Activated T-cell treated with anti-CD3 and anti-CD28 coated beads for 4 hours (primary cell): ENCODE measurements at places on chromosomes 12 and 14.

- no peak for DNase-seq
These were observed 13.5 kb upstream of the TNFAIP2 start for GRCh38 chr14:103109535-103110441.

GRCh38 chr12:63075376-63076060, 75.5 kb downstream of the AVPR1A start:
- no peak for DNase-seq

- no peak for DNase-seq
These were observed 23.3 kb upstream of the EEA1 start for GRCh38 chr12:92952394-92952793.

DNA sequence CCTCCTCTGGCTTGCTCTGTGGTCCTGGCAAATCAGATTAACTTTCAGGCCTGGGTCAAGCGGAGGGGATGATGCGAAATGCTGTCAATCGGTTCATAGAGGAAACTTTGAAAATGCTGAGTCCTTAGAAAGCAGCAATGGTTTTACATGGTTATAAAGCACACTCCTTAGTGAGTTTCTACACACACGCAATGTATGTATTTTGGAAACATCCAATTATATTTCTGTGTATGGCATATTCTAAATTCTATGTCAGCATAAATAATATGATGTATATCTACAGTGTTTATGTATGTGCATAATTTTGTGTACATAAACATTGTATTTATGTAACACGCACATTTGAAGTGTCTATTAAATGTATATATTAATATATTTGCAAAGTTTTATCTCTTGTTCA, 118.0 kb upstream of the ARID2 start:
- no peak for DNase-seq

- DNase-seq: no peak
These were observed 18.2 kb downstream of the ACVRL1 start for GRCh38 chr12:51925346-51926063.

DNA sequence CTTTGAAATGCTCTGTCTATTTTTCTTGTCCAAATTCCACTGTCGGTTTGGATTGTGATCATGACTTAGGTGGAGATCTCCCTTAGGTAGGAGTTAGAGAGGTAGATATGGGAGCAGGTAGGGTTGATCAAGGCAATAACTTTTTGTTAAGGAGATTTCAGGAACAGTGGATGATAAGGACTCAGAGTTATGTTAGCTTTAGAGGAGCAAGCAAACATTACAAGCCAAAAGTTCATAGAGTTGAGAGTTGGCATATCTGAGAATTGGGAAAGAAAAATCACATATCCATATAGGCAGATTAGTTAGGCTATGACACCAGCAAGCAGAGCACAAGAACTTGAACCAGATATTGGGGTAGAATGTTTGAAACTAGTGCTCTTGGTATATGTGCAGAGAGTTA, 43.1 kb upstream of the C12orf75 start:
- DNase-seq: no peak

GRCh38 chr12:19179986-19180385, 50.5 kb downstream of the PLEKHA5 start:
- DNase-seq: no peak

DNA sequence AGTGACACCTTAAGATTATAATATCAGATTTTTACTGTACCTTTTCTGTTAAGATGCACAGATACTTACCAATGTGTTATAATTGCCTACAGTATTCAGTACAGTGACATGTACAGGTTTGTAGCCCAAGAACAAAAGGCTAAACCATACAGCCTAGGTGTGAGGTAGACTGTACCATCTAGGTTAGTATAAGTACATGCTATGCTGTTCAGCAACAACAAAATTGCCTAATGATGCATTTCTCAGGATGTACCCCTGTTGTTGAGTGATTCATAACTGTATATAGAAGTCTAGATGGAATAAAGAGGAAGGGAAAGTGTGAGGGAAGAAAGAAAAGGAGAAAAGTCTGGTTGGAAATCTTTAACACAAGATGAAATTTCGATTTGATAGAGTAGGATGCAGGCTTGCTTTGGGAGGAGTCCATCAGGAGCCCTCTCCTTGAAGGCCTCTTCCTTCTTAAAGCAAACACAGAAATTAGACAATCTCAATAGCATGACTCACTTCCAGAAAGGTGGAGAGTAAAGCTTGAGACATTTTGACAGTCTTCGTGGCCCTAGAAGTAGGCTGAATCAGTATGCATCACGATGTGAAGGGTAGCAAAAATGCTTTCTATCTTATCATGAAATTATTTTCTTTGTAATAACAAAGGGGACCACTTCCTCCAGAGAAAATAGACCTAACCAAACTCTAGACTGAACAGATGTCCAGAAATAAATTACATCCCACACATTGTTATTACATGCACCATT, 191.5 kb downstream of the SYT1 start:
- no peak for DNase-seq

GRCh38 chr14:101496776-101497683, 64.3 kb upstream of the DIO3 start:
- DNase-seq: no peak

GRCh38 chr12:66060163-66060907, 70.2 kb downstream of the LLPH start:
- no peak for DNase-seq

DNA sequence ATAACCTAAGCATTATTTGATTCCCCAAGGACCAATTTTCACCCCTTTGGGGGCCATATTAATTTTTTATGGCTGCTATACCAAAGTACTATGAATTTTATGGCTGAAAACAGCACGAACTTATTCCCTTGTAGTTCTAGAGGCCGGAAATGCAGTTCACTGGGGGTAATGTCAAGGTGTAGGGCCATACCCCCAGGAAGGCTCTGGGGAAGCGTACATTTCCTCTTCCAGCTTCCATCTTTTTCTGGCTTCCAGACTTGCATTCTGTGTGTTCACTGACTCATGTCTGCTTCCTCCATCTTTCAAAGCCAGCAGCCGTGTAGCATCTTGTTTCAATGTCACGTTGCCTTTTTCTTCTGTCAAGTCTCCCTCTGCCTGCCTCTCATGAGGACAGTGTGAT, 133.5 kb downstream of the BICD1 start:
- DNase-seq: no peak

GRCh38 chr14:73524493-73524892, 12.4 kb upstream of the ACOT1 start:
- no peak for DNase-seq

GRCh38 chr12:94099632-94100031, 48.7 kb upstream of the PLXNC1 start:
- no peak for DNase-seq

DNA sequence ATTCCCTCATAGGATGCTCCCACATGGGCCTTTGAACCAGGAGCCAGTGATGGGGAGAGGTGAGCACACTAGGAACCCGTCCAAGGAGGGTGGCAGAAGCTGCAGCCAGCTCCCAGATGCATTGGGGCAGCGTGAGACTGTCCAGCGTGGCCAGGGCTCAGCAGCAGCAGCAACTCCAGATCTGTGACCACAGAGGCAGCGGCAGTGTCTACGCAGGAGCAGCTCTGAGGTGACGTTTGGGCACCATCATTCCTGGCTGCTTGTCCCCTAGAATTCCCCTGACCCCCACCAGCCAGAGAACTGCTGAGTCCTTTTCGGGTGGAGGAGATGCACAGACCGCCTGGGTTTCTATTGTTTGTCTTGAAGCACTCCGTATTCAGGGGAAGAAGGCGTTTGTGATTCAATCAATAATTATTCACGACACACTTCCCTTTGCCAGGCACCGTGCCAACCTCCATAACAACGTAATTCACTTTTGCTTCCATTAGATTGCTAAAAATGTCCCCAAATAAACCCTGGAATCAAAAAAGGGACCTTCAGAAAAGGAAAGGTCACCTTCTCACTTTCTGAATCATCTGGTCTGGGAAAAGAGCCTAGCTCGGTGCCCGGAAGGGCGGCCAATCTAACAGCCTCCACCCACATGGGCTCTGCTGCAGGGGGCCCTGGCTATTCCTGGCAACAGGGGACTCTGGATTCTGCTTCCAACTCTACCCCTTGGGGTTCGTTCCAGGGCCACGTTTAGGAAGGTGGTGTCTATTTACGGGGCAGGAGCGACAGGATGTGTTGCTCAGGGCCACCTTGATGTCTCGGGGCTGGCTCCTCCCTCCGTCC, 11.4 kb upstream of the BDKRB2 start:
- no peak for DNase-seq

DNA sequence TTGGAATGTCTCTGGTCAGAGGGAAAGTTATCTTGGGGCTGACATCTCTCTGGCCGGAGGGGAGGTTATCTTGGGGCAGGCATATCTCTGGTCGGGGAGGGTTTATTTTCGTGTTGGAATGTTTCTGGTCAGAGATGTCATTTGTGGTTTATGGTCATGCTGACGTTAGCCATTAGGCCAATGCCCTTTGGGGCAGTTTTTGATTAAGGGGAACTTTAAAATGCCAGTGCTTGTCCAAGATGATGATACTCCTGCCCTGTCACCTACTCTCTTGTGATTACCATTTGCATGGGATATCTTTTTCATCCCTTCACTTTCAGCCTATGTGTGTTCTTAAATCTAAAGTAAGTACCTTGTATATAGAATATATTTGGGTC, 29.0 kb upstream of the A2M start:
- no peak for DNase-seq

DNA sequence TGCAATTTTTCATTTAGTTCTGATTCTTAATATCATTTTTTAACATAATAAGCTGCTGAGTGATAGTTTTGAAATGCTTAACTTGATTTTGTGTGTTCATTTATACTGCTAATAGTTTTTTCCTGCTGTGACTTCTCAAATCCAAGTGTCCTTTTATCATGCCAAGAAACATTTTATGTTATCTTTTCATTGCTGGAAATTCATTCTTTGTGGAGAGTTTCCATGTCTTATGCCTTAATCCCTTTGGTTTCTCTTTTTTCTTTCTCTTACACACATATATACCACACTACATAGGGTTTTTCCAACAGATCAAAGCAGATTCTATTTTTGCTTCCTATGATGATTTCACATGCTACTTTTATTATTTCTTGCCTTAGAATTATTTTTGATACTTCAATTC, 981.1 kb downstream of the SLC6A15 start:
- no peak for DNase-seq

- no peak for DNase-seq
These were observed 50.7 kb upstream of the CSRP2 start for GRCh38 chr12:76929499-76929898.

DNA sequence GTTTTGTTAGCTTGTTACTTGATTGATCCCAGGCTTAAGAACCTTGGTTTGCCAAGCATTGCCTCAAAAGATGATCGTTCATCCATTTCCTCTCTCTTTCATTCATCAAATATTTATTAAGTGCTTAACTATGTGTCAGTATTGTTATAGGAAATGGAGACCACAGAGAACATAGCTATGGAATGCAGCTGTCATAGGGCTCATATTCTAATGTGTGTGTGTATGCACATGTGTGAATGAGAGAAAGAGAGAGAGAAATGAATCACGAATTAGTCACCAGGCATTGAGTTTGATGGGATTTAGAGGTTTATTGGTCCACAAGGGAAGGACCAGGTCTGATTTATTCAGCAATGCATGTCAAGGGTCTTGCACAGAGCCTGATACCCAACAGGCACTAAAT, 71.0 kb upstream of the FBXO21 start:
- no peak for DNase-seq

- DNase-seq: no peak
These were observed 2.4 kb upstream of the COX16 start for GRCh38 chr14:70361893-70362292.

DNA sequence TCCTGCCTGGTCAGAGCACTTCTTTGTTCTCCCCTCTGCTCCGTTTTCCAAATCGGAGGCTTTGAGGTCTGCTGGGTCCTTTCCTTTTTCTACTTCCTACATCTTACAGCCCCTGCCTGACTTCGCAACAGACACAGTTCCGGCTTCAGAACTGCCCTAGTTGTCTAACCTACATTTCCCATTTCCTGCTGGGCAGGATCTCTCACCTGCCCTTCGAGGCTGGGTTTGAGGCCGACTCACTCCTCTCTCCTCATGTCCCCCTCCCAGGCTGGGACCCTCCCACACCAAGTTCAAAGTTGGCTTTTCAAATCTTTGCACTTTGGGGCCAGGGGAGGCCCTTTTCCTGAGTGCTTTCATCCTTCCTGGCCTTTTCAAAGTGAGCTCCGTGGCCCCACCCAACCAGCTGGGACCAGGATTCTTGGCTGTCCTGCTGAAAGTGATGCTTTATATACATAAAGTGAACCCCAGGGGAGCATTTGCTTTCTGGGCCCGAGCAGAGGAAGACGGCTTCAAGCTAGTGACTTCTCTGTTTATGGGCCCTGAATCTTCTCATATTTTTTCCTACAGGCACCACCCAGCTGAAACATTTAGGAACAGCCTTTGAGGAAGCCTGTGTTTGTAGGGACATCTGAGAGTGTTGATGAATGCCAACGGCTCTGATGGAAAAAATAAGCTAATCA, 281.0 kb upstream of the CRY1 start:
- DNase-seq: no peak

DNA sequence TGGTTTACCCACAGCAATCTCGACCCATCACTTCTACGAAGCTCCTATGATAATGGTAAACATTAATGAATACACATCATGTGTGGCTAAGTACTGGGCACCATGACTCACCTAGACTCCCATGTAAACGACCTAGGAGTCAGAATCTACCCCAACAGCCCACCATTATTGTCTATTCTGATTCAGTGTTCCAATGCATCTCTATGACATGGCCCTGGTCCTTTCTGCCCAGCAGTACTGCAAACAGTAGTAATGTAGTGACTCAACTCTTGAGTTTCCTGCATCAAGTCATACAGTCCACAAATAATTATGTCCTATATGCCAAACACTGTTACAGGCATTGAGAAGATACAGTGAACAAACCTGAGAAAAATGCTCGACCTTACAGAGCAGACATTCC, 14.6 kb downstream of the GTF2A1 start:
- no peak for DNase-seq

DNA sequence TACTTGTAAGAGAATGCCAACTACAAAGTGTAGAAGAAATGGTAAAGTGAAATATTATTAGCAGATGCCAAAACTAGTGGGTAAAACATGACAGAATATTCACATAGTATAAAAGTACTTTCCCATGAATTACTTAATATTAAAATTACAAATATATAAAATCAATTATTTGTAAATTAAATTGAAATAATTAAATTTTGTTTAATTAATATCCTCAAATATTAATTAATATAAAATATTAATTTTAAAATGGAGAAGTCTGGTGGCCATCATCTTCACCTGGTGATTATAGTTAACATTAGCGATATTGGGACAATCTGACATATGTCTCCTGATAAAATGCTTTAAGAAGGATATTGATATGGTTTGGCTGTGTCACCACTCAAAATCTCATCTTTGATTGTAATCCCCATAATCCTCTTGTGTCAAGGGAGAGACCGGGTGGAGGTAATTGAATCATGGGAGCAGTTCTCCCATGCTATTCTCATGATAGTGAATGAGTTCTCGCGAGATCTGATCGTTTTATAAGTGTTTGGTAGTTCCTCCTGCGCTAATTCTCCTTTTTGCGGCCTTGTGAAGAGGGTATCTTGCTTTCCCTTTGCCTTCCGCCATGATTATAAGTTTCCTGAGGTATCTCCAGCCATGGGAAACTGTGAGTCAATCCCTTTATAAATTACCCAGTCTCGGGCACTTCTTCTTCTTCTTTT, 55.0 kb upstream of the SGPP1 start:
- no peak for DNase-seq

GRCh38 chr12:46523863-46524770, 151.5 kb upstream of the SLC38A2 start:
- DNase-seq: peak; percentile 9

GRCh38 chr14:39241637-39242036, 7.9 kb downstream of the MIA2 start:
- DNase-seq: no peak
